ENCODE measurements at places on chromosomes 4 and X.

DNA sequence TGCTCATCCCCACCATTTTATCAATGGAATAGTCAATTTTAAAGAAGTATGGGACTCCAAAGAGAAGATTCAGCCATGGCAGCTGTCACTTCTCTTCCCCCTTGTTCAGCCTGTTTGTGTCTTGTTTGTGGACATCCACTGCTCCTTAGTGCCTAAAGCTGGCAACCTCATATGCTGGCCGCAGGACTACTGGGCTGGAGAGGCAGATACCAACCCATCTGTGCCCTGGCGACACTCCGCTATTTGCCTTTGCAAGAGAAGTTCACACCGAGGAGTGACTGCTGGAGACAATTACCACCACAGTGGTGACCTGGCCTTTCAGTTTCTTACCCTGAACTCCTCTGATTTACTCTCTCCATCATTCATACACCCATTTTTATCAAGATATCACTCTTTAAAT lies 64.3 kb downstream of the NHSL2 start:
- no peak for DNase-seq

GRCh38 chr4:5340991-5341451 lies 289.7 kb downstream of the STK32B start:
- no peak for DNase-seq

DNA sequence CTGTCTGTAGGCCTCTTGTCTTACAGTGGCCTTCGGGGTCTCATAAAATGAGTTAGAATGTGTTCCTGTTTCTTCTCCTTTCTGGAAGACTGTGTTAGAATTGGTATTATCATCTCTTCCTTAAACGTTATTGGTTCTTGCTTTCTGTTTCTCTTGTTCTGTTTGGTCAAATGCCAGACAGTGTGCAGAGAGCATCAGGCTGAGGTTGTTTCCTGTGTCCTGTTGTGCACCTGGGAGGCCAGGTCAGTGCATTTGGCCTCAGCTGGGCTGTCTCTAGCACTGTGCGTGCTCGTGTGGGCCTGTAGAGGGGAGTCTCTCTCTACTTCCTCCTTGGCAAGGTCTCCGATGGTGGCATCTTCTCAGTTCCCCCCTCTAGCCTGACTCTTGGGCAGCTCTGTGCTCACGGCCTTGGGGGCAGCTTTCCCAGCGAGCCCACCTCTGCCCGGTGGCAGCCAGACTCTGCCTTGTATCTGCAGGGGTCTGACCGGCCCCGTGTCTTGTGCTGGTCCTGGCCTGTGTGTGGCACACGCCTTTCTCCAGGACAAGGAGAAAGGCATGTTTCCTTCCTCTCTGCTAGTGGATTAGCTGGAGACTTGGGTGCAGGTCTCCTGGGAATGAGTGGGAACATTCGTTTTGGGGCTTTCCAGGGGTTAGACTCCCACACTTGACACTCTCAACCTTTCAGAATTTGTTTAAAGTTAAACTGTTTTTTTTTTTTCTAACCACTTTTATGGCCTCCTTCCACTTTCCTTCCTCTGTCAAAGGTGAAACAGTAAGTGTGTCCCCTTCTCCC lies 62.3 kb downstream of the FAM193A start:
- peak; percentile 46 for DNase-seq

DNA sequence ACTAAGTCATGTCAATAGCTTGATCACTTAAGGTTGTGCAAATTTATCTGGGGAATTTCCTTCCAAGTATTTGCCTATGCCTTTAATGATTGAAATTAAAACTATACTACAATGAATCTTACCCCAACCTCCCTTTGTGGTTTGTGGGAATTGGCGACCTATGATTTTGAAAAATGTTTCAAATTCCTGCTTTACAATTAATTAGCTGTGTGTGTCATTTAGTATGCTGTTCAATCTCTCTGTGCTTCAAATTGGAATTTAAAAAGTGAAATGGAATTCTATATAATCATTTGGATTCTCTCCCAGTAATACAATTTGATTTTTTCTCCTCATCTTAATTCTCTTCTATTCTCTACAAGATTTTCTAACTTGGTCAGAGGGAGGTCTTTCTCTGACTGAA lies 2319.5 kb downstream of the ARAP2 start:
- no peak for DNase-seq

- DNase-seq: no peak
Measured at GRCh38 chrX:136816975-136817374, 36.2 kb upstream of the ARHGEF6 start.

- no peak for DNase-seq
Measured at GRCh38 chr4:79604152-79604551, 196.1 kb upstream of the GK2 start.

GRCh38 chr4:163941221-163941905 lies 446.9 kb downstream of the TMA16 start:
- no peak for DNase-seq

DNA sequence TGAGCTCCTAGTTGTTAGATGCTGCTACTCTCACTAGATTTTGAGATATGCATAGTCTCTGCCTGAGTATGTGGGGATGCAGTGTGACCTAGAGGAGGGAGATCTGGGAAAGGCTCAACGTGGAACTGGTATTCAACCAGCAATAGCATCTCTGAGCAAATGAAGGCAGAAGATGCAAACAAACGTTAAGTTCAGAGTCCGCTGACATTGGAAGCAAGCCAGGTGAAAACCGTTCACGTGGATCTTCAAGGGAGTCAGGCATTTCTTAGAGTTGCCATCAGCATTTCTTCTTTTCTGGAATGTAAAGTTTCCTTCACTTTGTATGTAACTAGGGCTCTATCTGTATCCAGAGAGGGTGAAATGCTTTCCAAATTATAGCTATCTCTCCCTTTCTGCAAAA lies 59.9 kb downstream of the C4orf51 start:
- no peak for DNase-seq

GRCh38 chrX:140507982-140508305 lies 3.1 kb upstream of the SOX3 start:
- no peak for DNase-seq

DNA sequence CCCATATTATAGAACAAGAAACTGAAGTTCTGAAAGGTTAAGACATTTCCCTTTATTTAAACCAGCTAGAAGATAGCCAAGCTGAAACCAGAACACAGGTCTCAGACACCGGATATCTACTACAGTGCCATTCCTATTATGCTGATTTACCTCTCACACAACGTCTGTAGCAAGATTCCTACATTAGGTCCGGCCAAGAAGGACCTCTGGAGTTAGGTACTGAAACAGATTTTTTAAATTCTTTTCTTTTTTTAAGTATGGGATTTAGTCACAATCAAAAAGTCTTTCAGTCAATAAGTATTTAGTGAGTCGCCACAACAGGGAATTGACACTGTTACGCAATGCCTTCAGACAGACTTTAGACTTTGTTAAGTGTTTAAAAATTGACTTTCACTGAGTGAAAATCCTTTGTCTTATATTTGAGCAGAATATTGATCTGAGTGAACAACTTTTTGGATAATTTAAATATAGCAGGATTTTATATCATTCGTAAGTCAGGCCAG lies 26.5 kb upstream of the SPANXN4 start:
- no peak for DNase-seq

DNA sequence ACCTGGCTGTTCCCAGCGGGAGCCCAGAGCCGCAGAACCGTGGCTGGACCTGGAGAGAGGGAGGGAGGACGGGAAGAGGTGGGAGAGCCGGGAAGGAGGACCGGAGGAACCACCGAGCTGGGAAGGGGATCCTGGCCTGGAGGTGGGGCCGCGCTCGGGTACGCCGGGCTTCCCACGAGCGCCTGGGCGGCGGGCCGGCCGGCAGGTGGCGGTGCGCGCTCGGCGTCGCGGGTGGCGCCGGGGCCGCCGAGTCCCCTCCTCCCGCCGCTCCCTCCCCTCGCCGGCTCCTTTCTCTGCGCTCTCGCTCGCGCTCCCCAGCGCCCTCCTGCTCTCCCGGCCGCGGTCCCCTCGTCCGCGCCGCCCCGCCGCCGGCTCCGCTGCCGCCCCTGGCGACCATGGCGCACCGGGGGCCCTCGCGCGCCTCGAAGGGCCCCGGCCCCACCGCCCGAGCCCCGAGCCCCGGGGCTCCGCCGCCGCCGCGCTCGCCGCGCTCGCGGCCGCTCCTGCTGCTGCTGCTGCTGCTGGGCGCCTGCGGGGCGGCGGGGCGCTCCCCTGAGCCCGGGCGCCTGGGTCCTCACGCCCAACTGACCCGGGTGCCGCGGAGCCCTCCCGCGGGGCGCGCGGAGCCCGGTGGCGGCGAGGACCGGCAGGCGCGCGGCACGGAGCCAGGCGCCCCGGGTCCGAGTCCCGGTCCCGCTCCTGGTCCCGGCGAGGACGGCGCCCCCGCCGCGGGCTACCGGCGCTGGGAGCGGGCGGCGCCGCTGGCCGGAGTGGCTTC lies at the start of gene SORCS2:
SORCS2 (plus strand) TSS at position 287 of the 778 bp plus-strand sequence.
- peak; percentile 84 for DNase-seq

- DNase-seq: no peak
Measured at GRCh38 chrX:97030947-97031346, 147.2 kb downstream of the RPA4 start.

GRCh38 chr4:177339477-177340374 lies 30.1 kb downstream of the NEIL3 start:
- DNase-seq: no peak

GRCh38 chrX:110192516-110192915 lies 125.4 kb downstream of the AMMECR1 start:
- no peak for DNase-seq

GRCh38 chrX:131264665-131265064 lies 24.4 kb downstream of the IGSF1 start:
- no peak for DNase-seq

DNA sequence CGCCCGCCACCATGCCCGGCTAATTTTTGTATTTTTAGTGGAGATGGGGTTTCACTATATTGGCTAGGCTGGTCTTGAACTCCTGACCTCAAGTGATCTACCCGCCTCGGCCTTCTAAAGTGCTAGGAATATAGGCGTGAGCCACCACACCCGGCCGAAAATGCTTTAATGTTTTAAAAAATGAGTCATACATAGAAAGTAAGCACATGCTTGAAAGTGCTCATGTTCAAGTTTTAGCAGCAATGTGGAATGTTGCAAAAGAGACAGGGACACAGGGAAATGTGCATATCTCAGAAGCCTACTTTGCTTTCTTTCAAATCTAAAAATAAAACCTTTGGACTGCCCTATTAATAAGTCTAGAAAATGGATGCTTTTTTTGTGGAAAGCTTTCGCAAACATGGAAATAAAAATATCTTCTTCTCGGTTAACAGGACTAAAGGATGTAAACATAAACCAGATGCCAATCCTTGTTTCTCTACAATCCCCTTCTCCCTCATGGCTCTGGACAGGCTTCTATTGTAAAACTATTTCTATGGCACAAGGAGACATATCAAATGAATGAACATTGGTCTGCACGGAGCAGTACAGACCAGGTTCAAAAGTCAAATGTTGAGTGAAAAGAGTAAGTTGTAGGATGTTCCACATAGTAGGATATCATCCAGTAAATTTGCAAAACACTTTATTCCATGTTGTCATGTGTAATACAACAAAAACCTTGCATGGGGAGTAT lies 15.0 kb downstream of the MECP2 start:
- no peak for DNase-seq

- no peak for DNase-seq
Measured at GRCh38 chr4:20618731-20619130, 81.5 kb upstream of the PACRGL start.

DNA sequence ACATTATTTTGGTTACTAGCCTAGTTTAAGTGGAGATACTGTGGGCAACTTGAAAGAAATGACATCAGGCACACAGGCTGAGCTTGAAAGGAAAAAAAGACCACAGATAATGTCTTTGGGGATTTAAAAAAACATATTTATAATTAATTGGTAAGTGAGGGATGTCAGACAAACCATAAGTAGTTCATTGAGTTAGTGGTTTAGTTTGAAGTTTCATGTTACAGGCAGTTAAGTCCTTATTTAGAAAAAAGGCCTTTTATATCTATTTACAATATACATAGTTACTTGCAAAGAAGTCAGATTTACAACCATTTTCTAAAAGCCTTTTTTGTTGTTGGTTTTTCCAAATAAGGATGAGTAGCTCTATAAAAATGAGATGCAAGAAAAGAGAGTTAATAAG lies 89.2 kb downstream of the CDS1 start:
- DNase-seq: no peak

- DNase-seq: no peak
Measured at GRCh38 chr4:142913461-142914030, 67.4 kb upstream of the INPP4B start.

DNA sequence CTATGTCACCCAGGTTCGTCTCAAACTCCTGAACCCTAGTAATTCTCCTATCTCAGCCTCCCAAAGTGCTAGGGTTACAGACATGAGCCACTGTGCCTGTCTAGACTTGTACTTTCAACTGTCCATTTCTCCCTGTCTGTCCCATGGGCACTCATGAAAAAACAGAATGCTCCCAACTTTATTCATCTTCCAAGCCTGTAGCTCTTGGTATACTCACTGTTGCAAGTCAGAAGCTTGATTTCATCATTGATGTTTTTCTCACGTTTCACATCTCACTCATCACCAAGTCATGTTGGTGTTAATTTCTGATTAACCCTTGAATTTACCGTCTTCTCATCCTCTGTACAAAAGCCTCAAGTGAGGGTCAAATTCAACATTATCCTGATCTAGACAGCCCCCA lies 7.3 kb upstream of the SRP72 start:
- no peak for DNase-seq

- no peak for DNase-seq
Measured at GRCh38 chr4:7659429-7660175, 224.9 kb upstream of the PSAPL1 start.

DNA sequence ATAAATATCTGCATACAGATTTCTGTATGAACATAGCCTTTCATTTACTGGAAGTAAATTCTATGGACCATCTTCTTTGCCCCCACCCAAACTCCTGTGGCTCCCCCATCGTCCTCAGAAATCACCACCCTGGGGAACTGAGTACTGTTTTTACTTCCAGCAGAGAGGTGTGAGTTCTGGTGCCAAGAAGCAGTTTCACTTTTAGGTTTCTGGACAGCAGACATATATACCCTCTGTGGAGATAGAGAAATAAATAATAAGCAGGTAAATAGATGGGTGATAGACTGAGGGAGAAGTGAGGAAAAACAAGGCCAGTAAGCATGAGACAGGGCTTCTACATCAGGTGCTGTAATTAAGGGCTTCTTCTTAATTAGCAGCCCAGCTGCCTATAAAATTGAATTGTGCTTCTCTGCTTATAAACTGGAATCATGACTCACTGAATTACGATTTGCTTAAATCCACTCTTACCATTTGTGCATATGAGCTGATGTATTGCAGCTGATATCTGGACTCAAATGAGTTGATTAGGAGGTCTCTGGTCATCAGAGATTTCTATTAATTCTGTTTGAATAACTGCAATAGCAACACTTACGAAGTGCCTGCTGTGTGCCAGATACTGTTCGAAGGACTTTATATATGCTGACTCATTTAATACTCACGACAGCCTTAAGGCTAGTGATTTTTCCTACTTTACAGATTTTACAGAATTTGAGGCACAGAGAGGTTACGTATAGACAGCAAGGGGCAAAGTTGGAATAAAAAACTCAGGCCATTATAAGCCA lies 60.8 kb upstream of the DHX15 start:
- no peak for DNase-seq

- DNase-seq: no peak
Measured at GRCh38 chr4:42965326-42965725, 72.8 kb downstream of the GRXCR1 start.
